H7 (cell line): ENCODE measurements at places on chromosomes 1 and 21.

DNA sequence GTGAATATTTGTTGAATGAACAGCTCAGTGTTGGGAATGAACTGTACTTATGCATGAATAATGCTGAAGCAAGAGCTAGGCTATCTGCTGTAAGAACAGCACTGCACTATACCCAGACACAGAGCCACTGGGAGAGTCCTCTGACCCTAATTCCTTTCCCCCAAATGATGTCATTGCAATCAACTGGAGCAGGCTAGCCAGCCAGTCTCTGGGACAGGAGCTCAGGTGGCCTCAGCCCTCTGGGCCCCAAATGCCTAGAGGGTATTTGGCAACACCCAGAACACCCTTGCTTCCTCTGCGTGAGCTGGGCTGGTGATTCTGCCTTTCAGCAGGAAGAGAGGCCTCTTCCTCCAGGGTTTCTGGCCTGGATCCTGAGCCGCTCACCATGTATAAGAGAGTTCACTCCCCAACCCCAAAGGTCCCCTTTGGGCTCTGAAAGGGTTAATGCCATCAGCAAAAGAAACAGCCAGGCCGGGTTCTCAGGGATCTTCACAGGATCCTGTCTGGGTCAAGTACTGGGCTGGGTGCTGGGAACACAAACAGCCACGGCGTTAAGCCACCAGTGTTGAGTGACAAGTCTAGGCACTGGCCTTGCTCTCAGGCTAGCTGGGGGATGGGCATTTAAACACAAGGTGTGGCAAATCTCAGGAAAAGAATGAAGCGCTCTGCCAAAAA lies 3.7 kb upstream of the PADI4 start:
- peak; percentile 30 for DNase-seq

DNA sequence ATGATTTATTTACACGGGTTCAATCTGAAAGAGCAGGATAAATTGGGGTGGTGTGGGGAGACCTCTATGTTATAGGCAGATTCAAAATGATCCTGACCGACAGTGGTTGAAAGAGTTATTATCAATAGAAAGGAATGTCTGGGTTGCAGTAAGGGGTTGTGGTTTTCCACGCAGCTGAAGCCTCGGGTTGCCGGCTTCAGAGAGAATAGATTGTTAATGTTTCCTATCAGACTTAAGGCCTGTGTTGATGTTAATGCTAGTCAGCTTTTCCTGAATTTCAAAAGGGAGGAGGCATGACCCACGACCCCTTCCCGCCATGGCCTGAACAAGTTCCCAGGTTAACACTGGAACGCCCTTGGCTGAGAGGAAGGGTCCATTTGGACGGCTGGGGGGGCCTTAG lies 2.2 kb upstream of the UBE2J2 start:
- no peak for DNase-seq

DNA sequence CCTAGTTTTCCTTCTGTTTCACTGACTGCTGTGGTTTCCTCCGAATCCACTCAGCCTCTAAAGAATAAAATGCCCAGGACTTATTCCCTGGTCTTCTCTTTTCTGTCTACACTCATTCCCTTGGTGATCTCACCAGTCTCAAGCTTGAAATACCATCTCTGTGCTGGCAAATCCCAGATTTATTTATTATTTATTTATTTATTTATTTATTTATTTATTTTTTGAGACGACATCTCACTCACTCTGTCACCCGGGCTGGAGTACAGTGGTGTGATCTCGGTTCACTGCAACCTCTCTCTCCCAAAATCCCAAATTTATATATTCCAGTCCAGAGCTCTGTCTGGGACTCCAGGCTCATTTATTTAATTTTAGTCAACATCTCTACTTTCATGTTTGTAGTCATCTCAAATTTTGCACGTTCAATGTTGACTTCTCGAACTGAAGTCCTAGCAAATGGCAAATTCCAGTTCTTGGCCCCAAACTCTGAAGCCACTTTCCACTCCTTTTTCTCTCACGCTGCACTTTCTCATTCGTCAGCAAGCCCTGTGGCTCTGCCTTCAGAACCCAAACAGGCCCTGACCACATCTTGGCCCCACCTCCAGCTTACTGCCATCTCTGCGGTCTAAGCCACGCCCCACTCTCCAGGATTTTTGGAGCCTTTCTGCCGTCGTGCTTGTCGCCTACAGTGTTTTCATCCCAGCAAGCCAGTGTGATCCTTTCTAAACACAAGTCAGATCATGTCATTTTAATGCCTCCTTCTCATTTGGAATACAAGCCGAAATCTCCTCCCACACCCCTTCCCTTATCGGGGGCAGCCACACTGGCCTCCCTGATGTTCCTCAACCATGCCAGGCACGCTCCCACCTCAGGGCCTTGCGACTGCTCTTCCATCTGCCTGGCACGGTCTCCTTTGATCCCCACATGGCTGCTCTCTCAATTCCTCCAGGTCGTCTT lies 14.2 kb upstream of the TENT5B start:
- DNase-seq, result peak; percentile 86

DNA sequence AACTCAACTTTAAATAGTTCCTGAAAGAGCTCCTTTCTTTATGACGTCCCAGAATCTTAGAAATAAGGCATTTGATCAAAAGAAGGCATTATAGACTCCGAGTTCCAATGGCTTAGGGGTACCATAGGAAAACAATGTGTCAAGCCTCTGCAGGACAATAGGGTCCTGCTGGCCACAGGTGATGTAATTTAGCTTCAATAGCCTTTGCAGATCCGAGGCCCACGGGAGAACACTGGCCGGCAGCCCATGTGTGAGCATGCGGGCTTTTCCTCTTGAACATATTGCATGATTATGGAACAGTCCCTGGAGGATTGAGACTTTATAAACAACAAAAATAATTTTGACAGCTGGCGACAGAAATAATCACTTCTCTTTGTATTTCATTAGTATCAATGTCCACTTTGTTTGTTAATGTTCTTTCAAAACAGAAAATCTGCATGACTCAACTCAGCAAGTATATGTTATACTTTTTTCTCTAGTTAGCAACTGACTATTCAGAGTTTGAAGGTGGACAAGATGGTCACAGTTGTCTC lies 49.0 kb upstream of the NR5A2 start:
- DNase-seq, result no peak

GRCh38 chr1:156438278-156438987 lies 62.1 kb downstream of the MEF2D start:
- no peak for DNase-seq
